ENCODE measurements at places on chromosomes 7 and 10.

- peak; percentile 89 for DNase-seq
Observed at GRCh38 chr7:99504603-99505323, at the start of gene ZKSCAN5. Gene ZKSCAN5 (plus strand): TSS chr7:99504662. CDS start chr7:99506045, 1,383 bp downstream.

DNA sequence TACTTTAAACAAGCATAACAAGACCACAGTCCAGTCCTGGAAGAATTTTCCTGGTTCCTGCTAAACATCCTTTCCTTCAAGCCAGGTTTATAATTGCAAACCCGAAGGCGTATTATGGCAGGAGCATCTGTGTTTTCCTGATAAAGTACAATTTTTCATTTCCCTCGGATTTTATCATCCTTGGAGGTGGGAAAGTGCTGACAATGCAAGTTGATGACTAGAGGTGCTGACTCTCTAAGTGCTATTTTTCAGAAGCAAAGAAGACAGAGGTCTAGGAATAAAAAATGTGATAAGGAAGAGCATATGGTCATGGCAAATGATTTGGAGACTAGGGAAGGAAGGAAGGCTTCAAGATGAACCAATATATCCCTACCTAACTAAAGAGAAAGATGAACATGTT is 703.2 kb upstream of the LRRN3 start:
- DNase-seq, result no peak

DNA sequence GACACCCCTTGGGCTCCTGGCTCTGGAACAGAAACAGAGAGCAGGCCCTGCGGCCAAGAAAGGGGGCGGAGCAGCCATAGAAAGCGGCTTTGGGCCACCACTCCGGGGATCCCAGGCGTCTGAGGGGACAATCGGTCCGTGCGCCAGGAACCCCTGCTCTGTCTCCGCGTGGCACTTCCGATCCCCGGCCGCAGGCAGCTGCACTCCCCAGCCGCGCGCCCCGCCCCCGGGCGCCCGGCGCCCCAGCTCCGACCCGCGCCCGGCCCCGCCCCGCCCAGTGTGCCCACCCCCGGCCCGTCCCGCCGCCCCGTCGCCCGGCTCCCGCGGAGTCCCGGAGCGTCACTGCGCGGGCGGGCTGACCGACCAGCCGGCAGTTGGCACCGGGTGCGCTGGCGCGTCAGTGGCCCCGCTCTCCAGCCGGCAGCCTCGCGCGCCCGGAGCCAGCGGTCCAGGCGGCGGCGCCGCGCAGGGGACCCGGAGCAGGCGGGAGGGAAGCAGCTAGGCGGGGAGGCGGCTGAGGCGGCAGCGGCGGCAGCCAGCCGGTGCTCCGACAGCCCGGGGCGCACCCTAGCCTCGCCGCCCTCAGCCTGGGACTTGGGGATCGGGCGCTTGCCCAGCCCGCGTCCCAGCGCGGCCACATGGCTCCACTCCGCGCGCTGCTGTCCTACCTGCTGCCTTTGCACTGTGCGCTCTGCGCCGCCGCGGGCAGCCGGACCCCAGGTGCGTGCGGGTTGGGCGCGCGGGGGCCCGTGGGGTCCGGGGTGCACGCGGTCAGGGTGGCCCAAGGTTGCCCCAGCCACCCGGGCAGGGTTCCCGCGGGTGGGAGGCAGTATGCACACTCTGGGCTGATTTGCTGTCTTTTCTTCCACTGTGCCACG is at the start of gene ADAMTS14:
Gene ADAMTS14 (plus strand): TSS at position 342 of the 878 bp plus-strand sequence. CDS start 297 bp downstream, at position 639.
- no peak for DNase-seq

- DNase-seq, result no peak
Observed at GRCh38 chr10:5661043-5661442, 5.4 kb downstream of the ASB13 start.

- DNase-seq, result no peak
Observed at GRCh38 chr10:123455861-123456260, 210.3 kb upstream of the GPR26 start.

- DNase-seq, result no peak
Observed at GRCh38 chr7:17242504-17242903, 55.9 kb upstream of the AHR start.

DNA sequence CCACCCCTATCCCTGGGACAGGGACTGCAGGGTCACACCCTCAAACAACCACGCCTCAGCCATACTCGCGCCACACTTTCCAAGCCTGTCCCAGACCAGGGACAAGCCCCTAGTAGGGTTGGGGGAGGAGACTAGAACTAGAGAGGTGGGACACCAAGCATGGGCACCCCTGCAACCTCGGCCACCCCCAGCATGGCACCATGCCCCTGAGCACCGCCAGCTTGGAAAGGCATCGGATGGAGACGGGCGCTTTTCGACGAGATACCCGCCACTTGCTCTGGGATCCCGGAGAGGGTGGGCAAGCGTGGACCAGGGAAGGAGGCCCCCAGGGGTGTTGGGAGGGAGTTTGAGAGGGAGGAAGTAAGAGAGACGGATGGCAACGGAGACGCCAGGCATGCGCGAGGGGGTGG is 13.1 kb upstream of the KMT2E start:
- DNase-seq, result no peak

Measured in AG09309 (cell line).